Esophagus mucosa (tissue), 1 donor: ENCODE measurements at places on chromosomes 11 and 22. TPM values are rescaled to one million over a fixed set of nuclear protein-coding genes. Genes with fewer than 3 reads are reported as not detected.

The PRG2 gene
- not detected for total RNA-seq

The OPCML gene
- not detected for total RNA-seq

DNA sequence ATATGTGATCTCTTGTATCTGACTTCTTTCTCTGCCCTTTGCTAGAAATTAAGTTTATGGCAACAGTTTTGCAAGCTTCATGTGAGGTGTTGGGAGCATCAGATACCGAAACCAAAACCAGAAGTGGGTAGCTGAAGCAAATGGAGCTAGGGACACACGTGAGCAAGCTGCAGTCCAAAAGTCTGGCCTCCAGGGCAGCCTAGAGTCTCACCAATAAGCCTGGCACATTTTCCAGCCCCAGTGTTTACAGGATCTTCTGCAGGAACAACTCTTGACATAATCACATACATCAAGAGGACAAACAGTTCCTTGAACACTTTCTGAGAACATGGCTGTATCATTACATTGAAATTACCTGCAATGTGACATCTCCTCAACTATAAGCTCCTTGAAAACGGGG, 114.1 kb downstream of the LARGE1 start:
- ATAC-seq, result no peak

DNA sequence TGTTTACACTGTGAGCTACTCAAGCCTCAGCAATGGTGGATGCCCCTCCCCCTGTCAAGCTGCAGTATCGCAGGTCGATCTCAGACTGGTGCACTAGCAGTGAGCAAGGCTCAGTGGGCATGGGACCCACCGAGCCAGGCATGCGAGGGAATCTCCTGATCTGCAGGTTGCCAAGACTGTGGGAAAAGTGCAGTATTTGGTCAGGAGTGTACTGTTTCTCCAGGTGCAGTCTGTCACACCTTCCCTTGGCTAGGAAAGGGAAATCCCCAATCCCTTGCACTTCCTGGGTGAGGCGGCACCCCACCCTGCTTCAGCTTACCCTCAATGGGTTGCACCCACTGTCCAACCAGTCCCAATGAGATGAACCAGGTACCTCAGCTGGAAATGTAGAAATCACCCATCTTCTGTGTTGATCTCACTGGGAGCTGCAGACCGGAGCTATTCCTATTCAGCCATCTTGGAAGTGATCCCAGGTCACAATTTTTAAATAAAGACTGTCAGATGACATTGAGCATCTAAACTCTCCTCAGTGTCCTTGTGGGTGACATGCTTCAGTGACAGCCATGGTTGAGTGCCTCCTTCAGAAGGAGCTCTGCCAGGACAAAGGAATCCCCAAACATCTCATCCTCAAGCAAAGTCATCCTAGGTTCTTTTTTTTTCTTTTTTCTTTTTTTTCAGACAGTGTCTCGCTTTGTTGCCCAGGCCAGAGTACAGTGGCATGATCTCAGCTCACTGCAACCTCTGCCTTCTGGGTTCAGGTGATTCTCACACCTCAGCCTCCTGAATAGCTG, 10.8 kb downstream of the SLC22A24 start:
- ATAC-seq, result no peak

DNA sequence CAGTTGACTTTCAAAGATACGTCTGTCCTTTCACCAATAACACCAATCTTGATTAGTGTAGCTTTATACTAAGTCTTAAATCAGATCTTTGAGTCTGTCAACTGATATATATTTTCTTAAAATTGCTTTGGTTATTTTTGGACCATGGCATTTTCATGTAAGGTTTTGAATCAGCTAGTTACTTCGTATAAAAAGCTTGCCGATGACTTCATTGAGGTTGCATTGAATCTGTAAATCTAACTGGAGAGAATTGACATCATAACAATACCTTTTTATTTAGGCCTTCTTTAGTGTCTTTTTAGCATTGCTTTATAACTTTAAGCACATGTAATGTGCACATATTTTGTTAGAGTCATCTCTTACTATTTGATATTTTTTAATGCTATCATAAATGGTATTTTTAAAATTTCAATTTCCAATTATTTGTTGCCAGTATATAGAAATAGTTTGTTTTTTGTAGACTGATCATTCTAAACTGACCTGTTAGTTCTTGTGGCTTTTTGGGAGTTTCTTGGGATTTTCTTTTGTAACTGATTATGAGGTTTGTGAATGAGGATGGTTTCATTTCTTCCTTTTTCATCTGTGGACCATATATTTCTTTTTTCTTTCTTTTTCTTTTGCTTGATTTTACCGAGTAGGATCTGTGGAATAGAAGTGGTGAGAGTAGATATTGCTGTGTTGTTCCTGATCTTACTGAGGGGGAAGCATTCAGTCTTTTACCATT, 61.4 kb downstream of the DDX10 start:
- no peak for ATAC-seq
